Right lobe of liver (tissue), 6 donors: ENCODE measurements at places on chromosomes 3 and 15.
A peak's percentile ranks its signal among the peaks of the same experiment; 100 is the strongest.

DNA sequence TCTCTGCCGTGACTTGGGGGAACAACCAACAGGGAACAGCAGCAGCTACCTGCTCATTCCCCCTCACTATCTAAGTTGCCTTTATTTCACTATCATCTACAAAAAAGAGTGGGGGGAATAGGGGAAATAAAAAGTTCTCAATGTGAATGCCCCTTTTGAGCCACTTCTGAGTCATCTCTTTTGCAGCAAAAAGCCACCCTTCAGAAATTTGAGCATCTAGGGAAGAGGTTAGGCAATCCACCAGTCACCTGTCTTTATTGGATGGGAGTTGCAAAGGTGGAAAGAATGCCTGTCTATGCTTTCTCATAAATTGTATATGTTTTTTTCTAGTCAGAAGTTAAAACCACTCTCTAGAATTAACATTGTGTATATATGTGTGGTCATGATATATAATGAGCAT is 41.1 kb downstream of the GPD1L start:
- no peak for DNase-seq

- no peak for DNase-seq
These were observed 155.6 kb upstream of the NR2E3 start for GRCh38 chr15:71654720-71655174.

GRCh38 chr15:98875309-98875708 is 132.3 kb downstream of the PGPEP1L start:
- DNase-seq = no peak

GRCh38 chr15:48435321-48435720 is 104.1 kb downstream of the DUT start:
- no peak for DNase-seq

- no peak for DNase-seq
These were observed 62.5 kb downstream of the RPN1 start for GRCh38 chr3:128588147-128588546.

GRCh38 chr3:123755085-123755484 is 129.0 kb downstream of the MYLK start:
- DNase-seq = peak; percentile 93

DNA sequence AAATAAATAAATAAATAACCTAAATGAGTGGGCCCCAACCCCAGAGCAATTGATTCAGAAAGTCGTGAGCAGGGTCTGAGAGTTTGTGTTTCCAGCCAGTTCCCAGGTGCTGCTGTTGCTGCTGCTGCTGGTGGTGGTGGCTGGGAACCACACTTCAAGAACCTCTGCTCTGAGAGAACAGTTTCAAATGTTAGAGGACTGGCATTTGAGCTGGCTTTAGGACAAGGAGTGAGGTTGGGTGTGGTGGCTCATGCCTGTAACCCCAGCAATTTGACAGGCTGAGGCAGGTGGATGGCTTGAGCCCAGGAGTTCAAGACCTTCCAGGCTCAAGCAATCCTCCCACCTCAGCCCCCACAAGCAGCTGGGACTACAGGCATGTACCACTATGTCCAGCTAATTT is 123.1 kb upstream of the UBE2E1 start:
- DNase-seq = no peak

GRCh38 chr3:14418296-14419250 is 16.2 kb downstream of the SLC6A6 start:
- peak; percentile 53 for DNase-seq

- DNase-seq = no peak
These were observed 288.9 kb downstream of the ZNF385D start for GRCh38 chr3:21462141-21462540.

DNA sequence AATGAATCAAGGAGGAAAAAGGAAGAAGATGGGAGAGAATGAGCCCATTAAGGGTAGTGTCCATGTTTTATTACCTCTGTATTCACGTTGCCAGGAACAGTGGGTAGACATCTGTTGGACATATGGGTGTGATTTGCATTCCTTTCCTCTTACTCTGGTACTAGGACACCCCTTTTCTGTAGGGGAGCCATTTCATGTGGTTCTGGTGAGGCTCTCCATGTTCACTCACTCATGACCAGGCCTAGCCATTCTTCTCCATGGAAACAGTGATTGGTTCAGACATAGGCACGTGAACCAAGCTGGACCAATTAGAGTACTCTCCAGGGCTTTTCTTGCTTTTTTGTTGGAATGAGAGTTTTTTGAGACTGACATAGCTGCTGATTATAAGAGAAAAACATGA is 39.6 kb upstream of the PDCD6IP start:
- DNase-seq = no peak

DNA sequence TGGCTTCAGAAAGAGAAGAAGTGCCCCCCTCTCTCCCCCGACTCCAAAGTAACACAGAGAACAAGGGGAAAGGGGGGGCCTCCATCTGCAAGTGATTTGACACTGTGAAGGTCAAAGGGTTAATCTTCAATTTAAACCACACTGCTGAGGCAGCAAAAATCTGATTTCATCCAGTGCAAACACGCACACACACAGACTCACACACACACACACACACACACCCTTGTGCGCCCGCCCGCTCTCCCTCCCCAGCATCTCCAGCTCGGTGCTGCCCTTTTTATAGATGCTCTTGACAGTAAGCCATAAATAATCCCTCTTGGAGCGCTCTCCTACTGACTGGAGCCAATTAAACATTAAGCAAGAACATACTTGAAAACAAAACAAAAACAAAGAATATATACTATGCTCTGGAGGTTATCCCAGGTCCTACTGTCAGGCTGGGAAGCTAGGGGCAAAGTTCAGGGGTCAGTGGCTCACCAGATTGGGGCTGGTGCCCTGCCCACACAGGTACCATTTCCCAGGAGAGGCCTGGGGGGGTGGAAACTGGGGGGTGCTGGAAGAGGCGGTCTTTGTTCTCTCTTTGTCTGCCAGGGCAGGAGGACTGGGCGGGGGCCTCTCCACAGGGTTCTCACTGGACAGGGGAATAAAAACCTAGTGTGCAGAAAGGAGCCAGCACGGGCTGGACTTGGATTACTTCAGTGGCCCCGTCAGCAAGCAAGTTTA is 16.3 kb downstream of the BMF start:
- DNase-seq = peak; percentile 63

DNA sequence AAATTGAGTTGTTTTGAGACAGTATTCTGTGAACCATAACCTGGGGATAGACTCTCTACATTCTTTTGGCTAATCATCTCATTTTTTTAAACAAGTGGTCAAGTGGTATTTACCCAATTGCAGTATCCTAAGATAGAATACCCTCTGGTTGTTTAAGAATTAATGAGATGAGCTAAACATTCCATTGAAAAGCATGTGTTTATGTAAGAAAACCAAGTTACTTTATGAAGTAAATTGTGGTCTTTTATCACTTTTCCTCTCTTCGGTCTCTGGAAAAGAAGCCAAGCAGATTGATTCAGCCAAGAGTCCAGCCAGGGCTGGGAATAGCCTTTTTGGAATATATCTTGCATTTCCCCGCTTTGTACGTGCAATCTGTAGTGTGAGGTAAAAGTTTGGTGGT is 185.7 kb upstream of the TOPAZ1 start:
- DNase-seq = no peak

- DNase-seq = no peak
These were observed 11.2 kb downstream of the UBL7 start for GRCh38 chr15:74449643-74450205.

GRCh38 chr3:140394488-140395133 is 283.3 kb upstream of the TRIM42 start:
- no peak for DNase-seq

DNA sequence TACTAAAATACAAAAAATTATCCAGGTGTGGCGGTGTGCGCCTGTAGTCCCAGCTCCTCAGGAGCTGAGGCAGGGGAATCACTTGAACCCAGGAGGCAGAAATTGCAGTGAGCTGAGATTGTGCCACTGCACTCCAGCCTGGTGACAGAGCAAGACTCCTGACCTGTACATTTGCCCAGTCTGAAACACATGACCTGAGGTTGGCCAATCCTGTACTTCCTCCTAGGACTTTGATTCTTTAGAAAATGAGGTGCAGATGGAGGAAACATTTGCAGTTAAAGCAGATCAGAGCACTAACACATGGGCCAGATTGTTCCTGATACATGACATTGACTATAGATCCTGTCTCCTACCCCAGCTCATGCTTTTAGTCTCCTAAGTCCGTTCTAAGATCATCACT is 28.9 kb upstream of the LPP start:
- DNase-seq = no peak

DNA sequence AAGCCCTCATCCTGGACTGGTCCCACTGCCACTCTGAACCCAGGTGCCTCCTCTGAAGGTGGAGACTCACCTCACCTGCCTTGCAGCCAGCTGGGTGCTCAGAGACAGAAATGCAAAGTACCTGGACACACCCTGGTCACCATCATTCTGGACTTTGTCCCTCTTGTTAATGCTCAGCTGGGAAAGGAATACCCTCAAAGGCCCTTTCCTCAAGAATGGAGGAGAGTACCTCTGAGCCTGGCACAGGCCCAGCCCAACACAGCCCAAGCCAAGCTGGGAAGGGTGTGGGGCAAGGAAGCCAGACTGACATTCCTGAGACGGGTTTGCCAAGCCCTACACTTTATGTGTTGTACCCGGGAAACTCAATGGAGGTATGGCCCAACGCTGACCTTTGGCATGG is 983 bp upstream of the ALAS1 start:
- peak; percentile 68 for DNase-seq

GRCh38 chr3:52532838-52533622 is 627 bp downstream of the NT5DC2 start:
- DNase-seq = peak; percentile 56

GRCh38 chr15:38471974-38472373 is 18.0 kb downstream of the FAM98B start:
- no peak for DNase-seq

DNA sequence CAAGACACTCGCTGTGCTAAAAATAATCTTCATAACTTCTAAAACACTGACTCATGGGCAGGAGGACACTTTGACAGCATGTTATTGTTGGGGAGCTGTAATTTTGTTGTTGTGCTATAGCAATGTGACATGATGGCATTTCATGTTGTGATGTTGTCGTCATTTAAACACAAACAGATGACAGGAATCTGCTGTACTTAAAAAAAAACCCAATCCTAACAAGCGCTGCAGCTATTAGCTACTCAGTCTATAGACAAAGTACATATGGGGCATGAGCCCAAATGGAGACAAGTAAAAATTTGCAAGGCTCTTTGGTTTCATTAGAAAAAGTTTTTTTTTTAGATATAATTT is 828 bp upstream of the ATOSA start:
- no peak for DNase-seq

DNA sequence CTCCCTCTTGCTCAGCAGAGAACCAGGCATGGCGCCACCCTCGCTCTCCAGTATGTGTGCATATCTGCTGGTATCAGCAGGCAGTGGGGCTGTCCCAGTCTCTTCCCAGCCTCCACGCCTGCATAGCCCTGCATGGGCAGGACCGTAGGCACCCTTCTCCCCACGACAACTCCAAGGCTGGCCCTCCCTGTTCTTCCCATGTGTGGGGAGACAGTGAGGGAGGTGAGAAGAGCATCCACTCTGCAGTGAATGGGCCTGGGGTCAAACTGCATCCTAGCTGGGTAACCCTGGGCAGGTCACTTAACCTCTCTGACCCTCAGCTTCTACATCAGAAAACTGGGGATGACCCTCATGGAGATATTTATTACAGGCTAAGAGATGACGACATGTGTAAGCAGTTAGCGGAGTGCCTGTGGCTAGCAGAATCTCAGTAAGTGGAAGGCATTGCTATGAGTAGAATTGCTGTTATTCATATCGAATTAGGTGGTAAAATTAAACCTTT is 13.3 kb upstream of the SSUH2 start:
- DNase-seq = no peak

DNA sequence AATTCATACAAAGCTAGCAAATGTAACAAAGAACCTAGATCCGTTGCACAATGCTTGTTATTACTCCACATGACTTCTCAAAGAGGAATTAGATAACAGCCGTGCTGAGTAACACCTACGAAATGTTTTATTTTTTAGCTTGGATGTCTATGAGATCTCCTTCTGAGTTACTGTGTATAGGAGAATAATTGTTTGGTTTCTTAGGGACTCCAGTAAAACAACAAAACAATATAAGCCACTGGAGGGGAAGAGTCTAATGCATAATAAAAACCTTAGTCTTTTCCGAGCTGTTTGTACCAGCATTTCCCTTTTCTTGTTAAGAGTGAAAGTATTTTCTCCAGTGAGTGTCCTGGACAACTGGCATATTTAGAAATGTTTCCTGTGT is 15.6 kb downstream of the SNAP23 start:
- no peak for DNase-seq

DNA sequence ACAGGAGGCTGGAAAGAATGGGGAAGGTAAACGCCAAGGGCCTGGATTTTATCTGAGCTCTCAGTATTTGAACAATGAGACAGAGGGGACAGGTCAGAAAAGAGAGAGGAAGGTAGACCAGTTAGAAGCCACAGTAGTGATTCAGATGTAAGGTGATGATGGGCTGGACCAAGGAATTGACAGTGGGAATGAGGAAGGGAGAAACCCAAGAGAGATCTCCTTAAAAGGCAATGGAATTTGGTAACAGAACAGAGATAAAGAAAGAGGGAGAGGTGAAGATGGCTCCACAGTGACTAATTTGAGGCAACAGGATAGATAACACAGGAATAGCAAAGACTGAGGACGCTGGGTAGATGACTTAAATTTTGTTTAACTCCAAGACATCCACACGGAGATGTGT is 11.4 kb upstream of the HEG1 start:
- DNase-seq = no peak

DNA sequence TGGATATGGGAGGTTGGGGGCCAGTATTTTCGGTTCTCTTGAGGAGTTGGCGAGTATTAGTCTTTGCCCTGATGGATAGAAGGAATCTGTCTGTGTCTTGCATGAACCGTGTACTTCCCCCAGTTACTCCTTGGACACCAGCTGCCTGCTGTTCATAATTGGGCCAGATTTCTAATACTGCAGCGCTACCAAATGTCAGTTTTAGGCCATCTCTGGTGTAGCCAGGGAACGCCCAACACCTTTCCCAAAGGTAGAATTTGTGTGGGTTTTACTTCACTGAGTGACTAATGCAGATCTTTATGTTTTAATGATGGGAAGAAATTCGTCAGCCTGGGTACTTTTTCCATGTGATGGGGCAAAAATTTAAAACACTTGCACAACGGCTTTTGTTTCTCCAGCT is 18.4 kb downstream of the FLNB start:
- no peak for DNase-seq

DNA sequence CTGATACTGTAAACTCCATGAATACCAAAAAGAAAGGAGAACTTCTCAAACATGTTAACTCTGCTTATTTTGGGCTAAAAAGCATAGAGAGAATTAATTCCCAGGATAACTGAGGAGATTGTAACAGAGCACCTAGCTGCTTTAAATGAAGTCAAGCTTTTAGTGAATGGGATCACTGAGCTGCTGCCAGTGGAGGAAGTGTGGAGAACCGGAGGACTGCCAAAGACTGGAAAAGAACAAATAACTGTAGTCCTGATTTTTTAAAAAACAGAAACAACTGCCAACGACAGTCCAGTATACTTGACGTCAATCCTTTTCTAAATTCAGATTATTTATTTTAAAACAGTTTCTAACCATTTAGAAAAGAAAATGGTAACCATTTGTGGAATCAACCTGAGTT is 3.3 kb downstream of the C3orf70 start:
- no peak for DNase-seq

GRCh38 chr3:171871392-171872274 is 28.5 kb downstream of the TMEM212 start:
- no peak for DNase-seq

- DNase-seq = no peak
These were observed 1.8 kb upstream of the ROPN1B start for GRCh38 chr3:125967156-125967555.
